ENCODE measurements at places on chromosomes 3 and 15. TPM values are rescaled to one million over a fixed set of nuclear protein-coding genes. Genes with fewer than 3 reads are reported as not detected.

Gene IQSEC1
- total RNA-seq, result 42.2 TPM

Gene SLC27A2
- total RNA-seq, result 4.6 TPM

Gene TGFBR2
- total RNA-seq, result 91.8 TPM

Gene NCEH1
- 6.9 TPM for total RNA-seq

Gene GPR87
- total RNA-seq, result not detected

Gene TSEN2
- total RNA-seq, result 14.8 TPM

Gene RBP2
- not detected for total RNA-seq

Gene GASK1A
- 8.8 TPM for total RNA-seq

Gene CCDC9B
- total RNA-seq, result 26.4 TPM

Gene PROK2
- not detected for total RNA-seq

Gene GABRR3
- not detected for total RNA-seq

Gene PATL2
- 1.0 TPM for total RNA-seq

Gene ANKRD63
- not detected for total RNA-seq

Gene RLBP1
- total RNA-seq, result not detected

Gene DYNLT2B
- total RNA-seq, result 5.6 TPM

Gene SAMD7
- not detected for total RNA-seq

Gene C3orf70
- 0.99 TPM for total RNA-seq
